ENCODE measurements at places on chromosomes 3 and 15. TPM values are rescaled to one million over a fixed set of nuclear protein-coding genes. Genes with fewer than 3 reads are reported as not detected.

Gene PRICKLE2
- not detected for total RNA-seq

Gene TMEM40
- total RNA-seq, result not detected

DNA sequence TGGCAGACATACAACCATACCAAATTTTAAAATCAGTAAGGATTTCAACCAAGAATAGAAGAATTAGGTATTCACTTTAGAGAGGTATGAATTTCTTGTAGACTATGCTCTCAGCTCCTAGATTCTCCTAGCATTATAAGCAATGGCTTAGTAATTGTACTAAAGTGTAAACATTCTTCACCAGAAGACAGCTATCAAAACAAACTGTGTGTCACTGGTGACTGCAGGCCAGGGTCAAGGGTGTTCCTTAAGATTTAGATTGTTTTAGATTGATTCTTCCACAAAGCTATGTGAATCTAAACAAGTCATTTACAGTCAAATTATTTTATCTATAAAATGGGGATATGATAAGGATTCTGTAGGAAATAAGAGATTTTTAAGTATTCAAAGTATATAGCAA, 23.1 kb upstream of the GP5 start:
- H3K36me3 ChIP-seq, result peaks cover 27% of the 10 kb centered on the region
- H3K4me1 ChIP-seq, result no peaks in the 10 kb centered on the region
- no peak for DNase-seq
- H3K4me3 ChIP-seq, result no peak overlapping the region

- DNase-seq, result peak; percentile 49
- H3K4me3 ChIP-seq, result no peak overlapping the region
- H3K27ac ChIP-seq, result no peak overlapping the region
Measured at GRCh38 chr3:48151058-48151806, 37.0 kb downstream of the CDC25A start.

DNA sequence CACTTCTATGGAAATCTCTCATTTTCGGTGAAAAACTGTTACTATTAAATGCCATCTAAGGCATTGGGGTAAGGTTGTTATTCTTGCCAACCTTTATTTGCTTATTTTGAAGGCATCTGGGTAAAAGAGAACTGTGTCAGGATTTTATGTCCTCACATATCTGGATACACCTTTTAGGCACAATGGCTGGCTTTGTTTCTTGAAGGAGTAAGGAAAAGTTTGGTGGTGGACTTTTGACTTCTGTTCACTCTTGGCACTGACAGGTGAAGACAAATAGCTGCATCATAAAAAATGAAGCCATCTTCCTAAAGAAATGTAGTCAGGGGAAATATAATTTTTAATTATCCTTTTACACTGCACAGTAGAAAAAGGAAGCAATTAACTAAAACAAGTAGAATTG, 310.0 kb downstream of the CNTN3 start:
- H3K4me1 ChIP-seq, result no peaks in the 10 kb centered on the region
- no peaks in the 10 kb centered on the region for H3K27me3 ChIP-seq
- H3K36me3 ChIP-seq, result no peaks in the 10 kb centered on the region

DNA sequence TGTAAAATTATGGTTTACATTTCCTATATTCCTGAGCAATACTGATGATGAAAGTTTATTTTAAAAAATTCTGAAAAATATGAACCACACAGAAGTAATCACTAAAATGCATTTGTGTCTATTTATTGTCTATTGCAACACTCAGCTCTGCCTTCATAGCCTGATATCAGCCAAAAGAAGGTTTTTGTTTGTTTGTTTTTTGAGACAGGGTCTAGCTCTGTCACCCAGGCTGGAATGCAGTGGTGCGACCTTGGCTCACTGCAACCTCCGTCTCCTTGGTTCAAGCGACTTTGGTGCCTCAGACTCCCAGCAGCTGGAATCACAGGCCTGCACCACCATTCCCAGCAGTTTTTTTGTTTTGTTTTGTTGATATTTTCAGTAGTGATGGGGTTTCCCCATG, 1560.2 kb downstream of the SI start:
- H3K27me3 ChIP-seq, result no peaks in the 10 kb centered on the region
- H3K36me3 ChIP-seq, result no peaks in the 10 kb centered on the region
- no peaks in the 10 kb centered on the region for H3K4me1 ChIP-seq
- no peak overlapping the region for H3K4me3 ChIP-seq
- no peak overlapping the region for H3K27ac ChIP-seq

Measured in activated T-helper 1 cell treated with anti-CD3 and anti-CD28 coated beads, Interleukin-12 subunit alpha, Interleukin-12 subunit beta, Interleukin-2, Interleukin-4 antibody, amounts not matched to agents 30 ng/mL and 10 ng/mL and 1 ng/mL, durations not matched to agents 14 hours and 24 hours and 36 hours (primary cell).